ENCODE measurements at places on chromosomes 1 and 21. TPM values are rescaled to one million over a fixed set of nuclear protein-coding genes. Genes with fewer than 3 reads are reported as not detected.

- no peak overlapping the region for H3K4me3 ChIP-seq
- H3K27ac ChIP-seq, result no peak overlapping the region
- peaks cover 10% of the 10 kb centered on the region for H3K4me1 ChIP-seq
- H3K36me3 ChIP-seq, result peaks cover 10% of the 10 kb centered on the region
These were observed 68.3 kb downstream of the MPZL1 start for GRCh38 chr1:167790117-167790516.

- DNase-seq, result peak; percentile 22
- no peak overlapping the region for H3K27ac ChIP-seq
- H3K4me1 ChIP-seq, result peaks cover 9% of the 10 kb centered on the region
- H3K27me3 ChIP-seq, result no peaks in the 10 kb centered on the region
These were observed 5.1 kb upstream of the CTSK start for GRCh38 chr1:150813028-150813707.

- DNase-seq, result no peak
- no peak overlapping the region for H3K27ac ChIP-seq
- H3K36me3 ChIP-seq, result no peaks in the 10 kb centered on the region
- H3K27me3 ChIP-seq, result no peaks in the 10 kb centered on the region
These were observed 5.1 kb downstream of the OSBPL9 start for GRCh38 chr1:51621841-51622454.

DNA sequence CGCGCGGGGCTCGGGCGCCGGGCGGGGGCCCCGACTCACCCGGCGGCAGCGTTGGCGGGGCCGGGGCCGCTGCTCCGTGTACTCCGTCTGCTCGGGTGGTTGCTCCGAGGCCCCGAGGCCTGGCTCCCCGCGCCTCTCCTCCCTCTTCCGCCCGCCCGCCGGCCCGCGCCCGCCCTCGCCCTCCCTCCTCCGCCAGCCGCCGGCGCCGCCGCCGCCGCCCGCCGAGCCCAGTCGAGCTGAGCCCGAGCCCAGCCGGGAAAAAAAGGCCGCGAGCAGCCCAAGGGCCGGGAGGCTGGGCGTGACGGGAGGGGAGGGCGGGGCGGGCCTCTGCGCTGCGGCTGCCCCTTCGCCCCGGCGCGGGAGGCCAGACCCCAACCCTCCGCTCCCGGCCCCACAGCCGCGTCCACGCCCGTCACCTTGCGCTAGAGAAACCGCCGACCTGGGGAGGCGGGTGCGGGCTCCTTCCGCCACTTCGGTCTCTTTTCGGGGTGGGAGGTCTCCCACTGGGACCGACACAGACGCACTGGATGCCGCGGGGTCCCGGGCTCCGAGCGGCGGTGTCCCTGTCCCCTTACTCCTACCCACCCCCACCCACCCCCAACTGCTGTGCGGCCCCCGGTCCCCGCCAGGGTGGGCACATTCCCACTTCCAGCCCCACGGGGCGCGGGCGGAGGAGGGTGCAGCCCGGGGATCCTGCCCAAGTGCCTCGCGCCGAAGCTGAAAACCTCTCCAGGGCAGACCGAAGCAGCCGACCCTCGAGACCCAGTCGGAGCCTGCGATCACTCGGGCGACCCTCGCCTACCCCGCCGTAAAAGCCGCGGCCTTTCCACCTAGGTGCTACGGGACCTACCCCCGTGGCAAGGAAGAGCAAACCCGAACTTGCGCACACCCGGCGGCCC lies at the start of gene CERS2:
Gene CERS2, minus strand, starts transcription at position 256 of the 899 bp plus-strand sequence. CDS start 5,745 bp downstream, outside the sequence.
- H3K27ac ChIP-seq, result peak within 1 kb of the TSS; percentile 75
- peaks cover 48% of the 10 kb centered on the region for H3K4me1 ChIP-seq
- no peaks in the 10 kb centered on the region for H3K27me3 ChIP-seq
- no peaks in the 10 kb centered on the region for H3K36me3 ChIP-seq

DNA sequence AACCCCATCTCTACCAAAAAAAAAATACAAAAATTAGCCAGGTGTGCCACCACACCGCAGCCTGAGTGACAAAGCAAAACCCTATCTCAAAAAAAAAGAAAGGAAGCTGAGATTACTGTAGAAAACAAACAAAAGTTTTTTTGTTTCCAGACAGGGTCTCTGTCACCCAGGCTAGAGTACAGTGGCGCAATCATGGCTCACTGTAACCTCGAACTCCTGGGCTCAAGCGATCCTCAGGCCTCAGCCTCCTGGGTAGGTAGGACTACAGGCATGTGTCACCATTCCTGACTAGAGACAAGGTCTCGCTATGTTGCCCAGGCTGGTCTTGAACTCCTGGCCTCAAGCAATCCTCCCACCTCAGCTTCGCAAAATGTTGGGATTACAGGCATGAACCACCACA lies 2.8 kb upstream of the PYGO2 start:
- peaks cover 35% of the 10 kb centered on the region for H3K4me1 ChIP-seq
- H3K36me3 ChIP-seq, result peaks cover 44% of the 10 kb centered on the region
- no peak overlapping the region for H3K4me3 ChIP-seq
- H3K27ac ChIP-seq, result no peak overlapping the region

DNA sequence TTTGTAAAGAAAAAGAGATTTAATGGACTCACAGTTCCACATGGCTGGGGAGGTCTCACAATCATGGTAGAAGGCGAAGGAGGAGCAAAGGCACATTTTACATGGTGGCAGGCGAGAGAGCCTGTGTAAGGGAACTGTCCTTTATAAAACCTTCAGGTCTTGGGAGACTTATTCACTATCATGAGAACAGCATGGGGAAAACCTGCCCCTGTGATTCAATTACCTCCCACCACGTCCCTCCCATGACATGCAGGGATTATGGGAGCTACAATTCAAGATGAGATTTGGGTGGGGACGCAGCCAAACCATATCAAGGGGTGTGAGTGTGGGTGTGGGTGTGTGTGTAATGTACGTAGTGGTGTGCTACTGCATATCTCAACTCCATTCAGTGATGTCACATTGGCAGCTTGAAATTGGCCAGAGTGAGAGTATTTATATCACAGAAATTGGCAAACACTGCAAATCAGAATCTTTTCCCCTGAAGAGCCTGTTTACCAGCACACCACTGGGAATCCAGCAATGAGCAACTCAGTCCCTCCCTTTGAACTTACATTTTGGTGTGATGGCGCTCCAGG lies 5.4 kb downstream of the ARHGEF10L start:
- no peaks in the 10 kb centered on the region for H3K36me3 ChIP-seq
- no peak overlapping the region for H3K27ac ChIP-seq
- no peaks in the 10 kb centered on the region for H3K27me3 ChIP-seq
- DNase-seq, result no peak
- H3K4me1 ChIP-seq, result peaks cover 34% of the 10 kb centered on the region
- H3K4me3 ChIP-seq, result no peak overlapping the region

GRCh38 chr1:205477759-205478247 lies 22.0 kb upstream of the BLACAT1 start:
- peaks cover 12% of the 10 kb centered on the region for H3K4me1 ChIP-seq
- DNase-seq, result peak; percentile 69
- H3K4me3 ChIP-seq, result no peak overlapping the region
- H3K27ac ChIP-seq, result no peak overlapping the region
- peaks cover 25% of the 10 kb centered on the region for H3K27me3 ChIP-seq

- no peaks in the 10 kb centered on the region for H3K4me1 ChIP-seq
- H3K4me3 ChIP-seq, result no peak overlapping the region
- no peak for DNase-seq
- no peaks in the 10 kb centered on the region for H3K27me3 ChIP-seq
These were observed 81.4 kb downstream of the CYYR1 start for GRCh38 chr21:26491663-26492062.

DNA sequence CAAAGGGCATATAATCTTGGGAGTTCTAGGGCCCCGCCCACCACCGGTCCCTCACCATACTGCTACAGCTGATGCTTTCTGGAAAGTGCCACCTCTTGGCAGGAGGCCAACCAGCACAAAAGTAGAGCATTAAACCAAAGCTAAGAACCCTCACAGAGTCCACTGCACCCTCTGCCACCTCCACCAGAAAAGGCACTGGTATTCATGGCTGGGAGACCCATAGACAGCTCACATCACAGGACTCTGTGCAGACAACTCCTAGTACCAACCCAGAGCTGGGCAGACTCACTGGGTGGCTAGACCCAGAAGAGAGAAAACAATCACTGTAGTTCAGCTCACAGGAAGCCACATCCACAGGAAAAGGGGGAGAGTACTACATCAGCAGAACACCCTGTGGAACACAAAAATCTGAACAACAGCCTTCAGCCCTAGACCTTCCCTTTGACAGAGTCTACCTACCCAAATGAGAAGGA lies 10.8 kb downstream of the THEM4 start:
- no peaks in the 10 kb centered on the region for H3K4me1 ChIP-seq
- DNase-seq, result no peak
- no peaks in the 10 kb centered on the region for H3K27me3 ChIP-seq
- H3K36me3 ChIP-seq, result peaks cover 2% of the 10 kb centered on the region
- H3K4me3 ChIP-seq, result no peak overlapping the region

- H3K4me1 ChIP-seq, result no peaks in the 10 kb centered on the region
- no peak overlapping the region for H3K4me3 ChIP-seq
- H3K27me3 ChIP-seq, result no peaks in the 10 kb centered on the region
- no peak for DNase-seq
These were observed 16.0 kb downstream of the OR2T11 start for GRCh38 chr1:248618878-248619277.

DNA sequence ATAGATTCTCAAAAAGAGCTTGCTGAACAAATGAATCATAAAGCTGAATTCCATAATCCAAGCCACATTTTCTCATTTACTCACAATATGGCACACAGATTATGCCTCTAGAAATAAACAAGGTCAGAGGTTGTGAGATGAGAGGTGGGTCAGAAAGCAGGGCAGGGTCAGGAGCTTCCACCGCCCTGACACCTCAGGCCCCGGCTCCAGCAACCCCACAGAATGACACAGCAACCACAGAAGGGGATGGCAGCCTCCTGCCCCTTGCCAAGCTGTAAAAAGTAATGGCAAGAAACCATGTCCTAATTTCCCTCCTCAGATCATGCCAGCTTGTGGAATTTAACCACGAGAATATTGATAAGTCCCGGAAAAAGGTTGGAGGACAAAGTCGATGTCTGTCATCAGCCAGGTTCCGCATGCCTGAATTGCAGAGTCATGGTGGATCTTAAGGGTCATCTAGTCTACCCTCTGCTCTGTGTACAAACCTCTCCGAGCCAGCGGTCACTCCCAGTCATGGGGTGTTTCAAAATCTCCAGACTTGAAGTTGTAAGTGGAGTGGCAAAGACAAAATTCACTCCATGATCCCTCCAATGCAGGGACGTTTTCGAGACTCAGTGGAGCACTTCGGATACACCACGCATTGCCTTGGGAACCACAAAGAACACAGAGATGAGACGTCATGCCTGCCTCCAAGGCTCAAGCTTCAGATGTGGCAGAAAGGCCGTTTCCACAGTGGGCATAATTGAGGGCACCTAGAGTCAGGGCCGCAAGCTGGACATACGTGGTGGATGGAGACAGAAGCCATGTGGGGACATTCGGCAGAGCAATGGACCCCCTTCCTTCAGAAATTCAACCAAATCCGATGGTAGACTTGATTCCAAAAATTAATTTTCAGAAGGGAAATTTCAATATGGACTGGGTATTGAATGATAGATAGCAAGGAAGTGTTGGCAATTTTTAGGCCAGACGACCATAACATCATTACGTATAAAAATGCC lies 254.0 kb downstream of the TOMM20 start:
- no peak overlapping the region for H3K4me3 ChIP-seq
- no peak for DNase-seq
- no peak overlapping the region for H3K27ac ChIP-seq
- peaks cover 12% of the 10 kb centered on the region for H3K4me1 ChIP-seq

DNA sequence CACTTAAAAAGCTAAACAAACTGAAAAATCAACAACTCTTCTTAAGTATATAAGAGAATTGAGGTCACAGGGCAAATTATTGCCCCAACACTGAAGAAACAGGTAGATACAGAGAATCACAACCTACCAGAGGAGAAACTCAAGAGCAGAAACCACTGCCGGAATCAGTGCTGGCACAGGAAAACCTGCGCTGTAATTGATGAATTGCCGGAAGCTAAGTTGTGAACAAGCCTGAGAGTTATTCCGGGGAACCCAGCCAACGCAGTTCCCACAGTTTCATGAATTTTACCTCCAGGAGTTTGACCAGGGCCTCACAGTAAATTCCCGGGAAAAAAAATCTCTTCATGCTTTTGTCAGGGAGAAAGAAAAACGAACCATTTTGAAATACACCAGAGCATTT lies 657.1 kb upstream of the BRINP3 start:
- H3K4me3 ChIP-seq, result no peak overlapping the region
- H3K27me3 ChIP-seq, result no peaks in the 10 kb centered on the region
- peak; percentile 66 for DNase-seq
- H3K36me3 ChIP-seq, result no peaks in the 10 kb centered on the region

DNA sequence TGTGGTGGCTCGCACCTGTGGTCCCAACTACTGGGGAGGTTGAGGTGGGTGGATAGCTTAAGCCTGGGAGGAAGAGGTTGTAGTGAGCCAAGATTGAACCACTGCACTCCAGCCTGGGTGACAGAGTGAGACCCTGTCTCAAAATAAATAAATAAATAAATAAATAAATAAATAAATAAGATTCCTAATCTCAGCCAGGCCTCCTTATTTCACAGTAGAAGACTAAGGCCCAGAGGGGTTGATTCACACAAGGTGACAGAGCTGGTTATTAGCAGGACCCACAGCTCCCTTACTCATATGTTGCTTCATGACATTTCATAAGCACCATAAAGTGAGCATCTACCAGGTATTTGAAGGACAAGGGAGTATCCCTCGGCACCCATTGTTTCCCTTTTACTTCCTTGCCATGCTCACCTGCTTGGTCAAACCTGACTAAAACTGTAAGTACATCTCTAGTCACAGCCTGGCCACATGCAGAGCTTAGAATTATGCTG lies 32.7 kb downstream of the ALG14 start:
- H3K27me3 ChIP-seq, result no peaks in the 10 kb centered on the region
- DNase-seq, result no peak
- no peaks in the 10 kb centered on the region for H3K36me3 ChIP-seq
- no peak overlapping the region for H3K4me3 ChIP-seq
- H3K4me1 ChIP-seq, result peaks cover 26% of the 10 kb centered on the region

The CACNA1S gene
- not detected for total RNA-seq

The TMEM82 gene
- not detected for total RNA-seq

The OSCP1 gene
- total RNA-seq, result 6.3 TPM

The CSMD2 gene
- total RNA-seq, result 11.1 TPM

The FCMR gene
- total RNA-seq, result 0.73 TPM

The TNFRSF8 gene
- 0.22 TPM for total RNA-seq

The FOXD2 gene
- 0.07 TPM for total RNA-seq
